ENCODE measurements at places on chromosomes 1 and 21. TPM values are rescaled to one million over a fixed set of nuclear protein-coding genes. Genes with fewer than 3 reads are reported as not detected.

The SLC35D1 gene
- 9.1 TPM for total RNA-seq

DNA sequence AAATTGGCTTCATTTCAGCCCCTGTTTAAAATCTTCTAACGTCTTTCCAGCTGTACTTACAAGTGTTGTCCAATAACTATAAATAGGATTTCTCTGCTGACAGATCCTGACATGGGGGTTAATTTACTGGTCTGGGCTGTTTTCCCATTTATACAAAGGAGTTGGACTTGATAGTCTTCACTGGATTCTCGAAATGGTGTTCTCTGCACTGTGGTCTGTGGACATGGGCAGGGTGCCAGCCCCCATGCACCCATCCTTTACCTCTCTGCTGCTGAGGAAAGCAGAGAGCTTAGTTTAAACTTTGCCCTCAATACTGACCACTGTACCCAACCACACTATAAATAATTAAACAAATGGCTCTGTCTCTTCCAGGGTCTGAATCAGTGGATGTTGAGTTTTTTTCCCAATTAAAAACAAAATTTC is 5.2 kb downstream of the DIO1 start:
- DNase-seq: no peak

DNA sequence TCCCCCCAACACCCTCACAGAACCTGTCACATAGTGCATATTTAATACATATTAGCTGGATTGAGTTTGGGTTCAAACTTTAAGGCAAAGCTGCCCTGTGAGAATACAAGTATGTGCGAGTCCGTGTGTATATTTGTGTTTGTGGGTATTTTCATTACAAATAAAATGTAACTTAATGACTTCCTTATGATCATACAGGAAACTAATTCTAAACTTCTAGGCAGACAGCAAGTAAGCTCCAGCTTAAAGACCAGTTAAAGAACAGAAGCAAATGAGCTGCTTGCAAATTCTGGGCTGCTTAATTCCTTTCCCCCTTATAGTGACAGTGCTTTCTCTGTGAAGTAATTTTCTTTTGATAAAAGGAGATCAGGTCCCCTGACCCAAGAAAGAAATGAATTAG is 437.6 kb downstream of the TTLL7 start:
- no peak for DNase-seq

- DNase-seq: no peak
Observed at GRCh38 chr1:3062616-3063378, 6.2 kb upstream of the PRDM16 start.

The LDLRAD2 gene
- total RNA-seq: not detected

DNA sequence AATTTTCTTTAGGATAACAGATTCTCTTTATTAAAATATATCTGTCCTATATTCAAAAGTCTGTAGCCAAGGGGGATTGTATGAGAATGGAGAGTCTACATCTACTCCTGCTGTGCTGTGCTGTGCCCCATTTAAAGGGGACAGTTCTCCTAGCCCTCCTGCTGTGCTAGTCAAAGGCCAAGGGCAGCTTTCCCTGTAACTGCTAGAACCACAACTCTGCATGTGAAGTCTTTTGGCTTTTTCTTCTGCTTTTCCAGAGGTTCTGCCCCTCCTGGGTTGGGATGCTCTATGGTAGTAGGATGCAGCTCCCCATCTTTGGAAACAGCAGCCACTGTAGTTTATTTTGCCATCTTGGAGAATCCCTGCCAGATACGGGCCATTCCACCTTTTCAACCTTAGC is 197.5 kb upstream of the JUN start:
- DNase-seq: no peak

- DNase-seq: peak; percentile 48
Observed at GRCh38 chr1:43227143-43227764, 42.5 kb upstream of the TMEM125 start.

DNA sequence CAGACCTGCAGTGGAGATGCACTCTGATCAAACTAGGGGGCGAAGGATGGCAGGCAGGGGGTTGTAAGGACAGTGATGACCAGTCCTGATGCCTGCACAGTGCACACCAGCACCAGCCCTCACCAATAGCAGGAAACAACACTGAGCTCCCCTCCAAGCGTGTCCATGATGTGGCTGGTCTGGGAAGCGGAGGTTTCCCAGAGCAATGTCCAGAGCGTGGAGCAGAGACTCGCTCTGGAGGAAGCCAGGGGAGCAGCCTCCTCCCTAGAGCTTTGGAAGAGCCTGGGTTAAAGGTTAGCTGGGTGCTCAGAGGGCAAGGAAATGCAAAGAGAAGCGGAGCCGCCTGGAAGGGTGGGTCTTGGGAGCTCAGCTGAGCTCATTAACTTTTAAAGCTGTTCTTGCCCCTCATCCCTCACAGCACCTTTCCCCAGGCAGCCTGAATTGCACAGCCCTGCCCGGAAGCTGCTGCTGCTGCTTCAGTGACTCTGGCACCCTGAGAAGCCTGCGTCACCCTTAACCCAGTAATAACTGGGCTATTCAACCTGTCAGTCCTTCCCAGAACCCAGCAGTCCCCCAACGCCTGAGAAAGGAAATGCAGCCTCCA is 162.2 kb upstream of the RAB4A start:
- DNase-seq: no peak

DNA sequence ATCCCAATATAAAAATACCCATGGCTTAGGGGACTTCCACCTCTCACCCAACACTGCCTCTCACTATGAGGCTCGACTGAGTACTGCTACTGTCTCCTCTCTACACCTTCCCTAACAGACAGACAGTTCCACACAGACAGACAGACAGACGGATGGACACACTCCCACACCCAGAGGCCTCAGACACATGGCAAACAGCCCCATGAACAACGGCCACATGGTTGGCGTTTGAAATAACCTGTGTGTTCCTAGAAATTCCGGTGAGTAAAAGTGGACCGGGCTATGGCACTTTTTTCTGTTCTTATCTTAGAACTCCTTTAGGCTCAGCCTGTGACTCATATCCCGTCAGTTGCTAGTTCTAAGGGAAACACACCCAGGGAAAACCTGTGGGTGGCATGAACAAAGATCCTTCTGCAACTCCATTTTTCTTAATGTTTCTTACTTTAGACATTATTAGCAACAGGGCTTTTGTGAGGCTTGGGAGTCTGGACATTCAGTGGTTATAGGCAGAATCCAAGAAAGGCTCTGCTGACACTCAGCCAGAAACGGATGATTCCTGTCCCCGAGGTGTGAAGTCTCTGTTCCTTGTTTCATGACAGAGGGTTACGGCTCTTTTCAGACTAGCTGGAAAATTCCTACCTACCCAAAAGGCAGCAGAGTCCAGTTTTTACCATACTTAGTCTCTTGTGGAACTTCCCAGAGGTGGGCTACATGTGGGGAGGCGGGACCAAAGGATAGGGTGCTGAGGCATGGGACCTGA is 90.5 kb upstream of the TLR5 start:
- peak; percentile 72 for DNase-seq

DNA sequence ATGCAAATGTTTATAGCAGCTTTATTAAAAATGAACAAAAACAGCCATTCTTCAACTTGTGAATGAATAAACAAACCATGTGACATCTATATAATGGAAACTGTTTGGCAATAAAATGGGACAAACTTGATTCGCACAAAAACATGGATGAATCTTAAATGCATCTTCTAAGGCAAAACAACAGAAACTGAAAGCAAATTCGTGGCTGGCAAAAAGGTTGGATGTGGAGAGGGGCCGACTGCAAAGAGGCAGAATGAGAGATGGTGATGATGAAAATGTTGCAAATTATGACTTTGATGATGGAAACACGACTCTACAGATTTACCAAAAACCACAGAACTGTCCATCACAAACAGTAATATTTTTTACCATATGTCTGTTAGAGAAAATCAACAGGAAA is 327.0 kb upstream of the NR5A2 start:
- no peak for DNase-seq

DNA sequence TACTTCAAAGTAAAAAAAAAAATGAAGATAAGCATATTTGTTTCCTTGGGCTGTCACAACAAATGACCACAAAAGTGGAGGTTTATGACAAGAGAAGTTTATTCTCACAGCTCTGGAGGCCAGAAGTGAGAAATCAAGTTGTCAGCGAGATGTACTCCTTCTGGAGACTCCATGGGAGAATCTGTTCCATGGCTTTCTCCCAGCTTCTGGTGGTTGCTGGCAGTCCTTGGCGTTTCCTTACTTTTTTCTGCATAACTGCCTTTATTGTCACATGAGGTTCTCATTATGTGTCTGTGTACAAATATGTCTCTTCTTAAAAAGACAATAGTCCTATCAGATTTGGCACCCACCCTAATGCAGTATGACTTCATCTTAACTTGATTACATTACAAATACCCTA is 398.3 kb downstream of the KCNT2 start:
- no peak for DNase-seq

GRCh38 chr1:15137809-15138208 is 15.7 kb upstream of the TMEM51 start:
- no peak for DNase-seq

GRCh38 chr21:42189431-42189830 is 29.5 kb upstream of the ABCG1 start:
- DNase-seq: no peak

GRCh38 chr1:52636721-52637695 is 4.0 kb downstream of the SHISAL2A start:
- DNase-seq: no peak

The ESRRG gene
- total RNA-seq: not detected

The SUSD4 gene
- total RNA-seq: not detected

DNA sequence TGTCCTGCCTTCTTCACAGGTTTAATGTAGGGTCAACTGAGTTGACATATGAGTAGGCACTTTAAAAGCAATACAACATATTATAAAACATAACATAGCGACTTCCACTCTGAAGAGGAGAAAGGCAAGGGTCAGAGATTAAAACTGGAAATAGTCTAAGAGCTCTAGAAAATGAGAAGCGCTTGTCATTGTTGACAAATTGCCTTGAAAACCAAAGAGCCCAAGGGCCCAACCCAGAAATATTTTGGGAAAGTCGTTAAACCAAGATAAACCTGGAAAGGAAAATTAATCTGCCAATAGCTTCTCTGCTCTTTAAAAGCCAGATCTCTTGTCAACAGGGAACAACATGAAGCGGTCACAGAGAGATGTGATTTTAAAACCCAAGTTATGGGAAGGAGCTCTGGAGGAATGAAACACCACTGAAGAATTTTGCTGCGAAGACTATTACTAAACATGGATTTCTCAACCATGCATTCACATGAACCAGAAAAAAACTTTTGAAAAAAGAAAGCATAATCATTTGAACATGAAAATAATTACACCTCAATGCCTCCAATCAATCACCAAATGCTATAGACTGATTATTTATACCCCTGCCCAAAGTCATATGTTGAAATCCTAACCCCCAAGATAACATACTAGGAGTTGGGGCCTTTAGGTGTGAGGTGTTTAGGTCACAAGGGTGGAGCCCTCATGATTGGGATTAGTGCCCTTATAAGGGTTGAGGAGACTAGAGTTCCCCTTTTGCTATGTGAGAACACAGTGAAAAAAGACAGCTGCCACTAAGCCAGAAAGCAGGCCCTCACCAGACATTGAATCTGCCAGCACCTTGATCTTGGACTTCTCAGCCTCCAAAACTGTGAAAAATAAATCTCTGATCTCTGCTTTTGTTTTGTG is 33.0 kb upstream of the MTF1 start:
- no peak for DNase-seq

DNA sequence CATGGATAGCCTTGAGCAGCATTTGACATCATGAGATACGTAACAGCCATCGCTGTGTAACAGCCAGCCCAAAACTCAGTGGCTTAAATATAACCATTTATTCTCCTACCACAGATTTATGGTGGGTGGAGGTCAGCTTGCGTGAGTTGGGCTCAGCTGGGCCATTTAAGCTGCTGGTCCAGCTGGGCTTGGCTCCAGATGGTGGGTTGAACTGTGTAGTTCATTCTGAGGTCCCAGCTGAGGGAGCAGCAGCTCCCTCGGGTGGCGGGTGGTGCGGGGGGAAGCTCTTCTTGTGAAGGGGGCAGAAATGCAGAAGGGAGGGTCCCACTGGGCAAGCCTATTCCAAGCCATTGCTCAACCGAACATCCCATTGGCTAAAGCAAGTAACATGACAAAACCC is 75.9 kb downstream of the IGSF21 start:
- DNase-seq: no peak

The KCNE2 gene
- not detected for total RNA-seq

GRCh38 chr1:201982623-201983379 is at the start of gene RNPEP:
RNPEP (plus strand) TSS chr1:201982648; CDS start chr1:201982667, 19 bp downstream.
- no peak for DNase-seq

DNA sequence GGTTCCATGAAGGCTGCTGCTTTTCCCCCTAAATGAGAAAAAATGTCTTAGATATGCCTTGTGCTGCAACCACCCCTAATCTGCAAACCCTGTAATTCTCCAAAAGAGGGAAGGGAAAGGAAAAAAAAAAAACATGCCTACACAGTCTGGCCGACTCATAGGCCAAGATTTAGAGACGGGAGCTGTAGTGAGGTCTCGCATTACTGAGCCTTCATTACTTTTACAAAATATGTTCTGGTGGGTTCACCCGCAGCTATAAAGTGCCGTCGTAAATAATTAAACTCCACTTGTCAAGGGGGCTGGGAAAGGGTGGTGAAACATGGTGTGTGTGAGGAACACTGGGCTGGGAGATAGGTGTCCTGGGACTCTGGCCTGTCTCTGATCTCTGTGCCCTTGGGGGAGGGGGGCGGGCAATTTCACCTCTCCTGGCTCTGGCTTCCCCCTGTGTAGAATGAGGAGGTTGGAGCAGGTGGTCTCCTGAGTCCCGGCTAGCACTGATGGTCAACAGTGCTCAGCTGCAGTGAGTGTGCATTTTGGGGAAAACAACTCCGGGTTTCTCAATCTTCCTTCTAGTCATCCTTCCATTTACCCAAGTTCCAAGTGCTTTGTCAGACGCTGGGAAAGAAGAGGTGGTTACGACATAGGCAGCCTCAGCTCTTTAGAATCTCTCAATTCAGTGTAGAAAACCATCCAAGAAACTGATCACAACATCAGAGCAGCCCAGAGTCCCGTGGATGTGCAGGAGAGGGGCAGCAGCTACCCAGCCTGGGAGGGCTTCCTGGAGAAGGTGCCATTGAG is 82.3 kb downstream of the ACTL8 start:
- no peak for DNase-seq

The SYCP1 gene
- total RNA-seq: not detected

The HAO2 gene
- not detected for total RNA-seq

DNA sequence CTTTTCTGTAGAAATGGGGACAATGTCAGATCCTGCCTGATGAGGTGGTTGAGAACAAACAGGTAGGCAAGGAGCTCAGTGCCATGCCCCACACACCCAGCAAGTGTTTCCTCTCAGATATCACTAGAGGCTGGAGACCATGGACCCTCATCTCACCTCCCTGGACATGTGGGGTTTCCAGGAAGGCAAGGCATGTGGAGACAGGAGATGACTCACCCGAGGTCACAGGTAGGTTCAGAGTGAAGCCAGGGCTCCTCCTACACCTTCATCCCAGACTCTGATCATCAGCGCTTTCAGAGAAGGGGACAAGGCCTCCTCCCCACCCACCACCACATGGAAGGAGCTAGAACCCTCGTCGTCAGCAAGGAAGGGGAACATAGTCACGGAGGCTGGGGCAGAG is 69.2 kb downstream of the MATN1 start:
- no peak for DNase-seq

GRCh38 chr21:26818906-26819305 is 26.3 kb downstream of the ADAMTS1 start:
- no peak for DNase-seq

- DNase-seq: no peak
Observed at GRCh38 chr1:174040387-174040786, 18.2 kb upstream of the RC3H1 start.

The ATP6V1G3 gene
- total RNA-seq: not detected

Measured in pulmonary artery endothelial cell (primary cell).